ENCODE measurements at places on chromosomes 6 and 20.

GRCh38 chr6:85126485-85127167, 323.3 kb upstream of the NT5E start:
- DNase-seq: no peak

GRCh38 chr6:11706171-11706570, 72.4 kb downstream of the ADTRP start:
- DNase-seq: no peak

DNA sequence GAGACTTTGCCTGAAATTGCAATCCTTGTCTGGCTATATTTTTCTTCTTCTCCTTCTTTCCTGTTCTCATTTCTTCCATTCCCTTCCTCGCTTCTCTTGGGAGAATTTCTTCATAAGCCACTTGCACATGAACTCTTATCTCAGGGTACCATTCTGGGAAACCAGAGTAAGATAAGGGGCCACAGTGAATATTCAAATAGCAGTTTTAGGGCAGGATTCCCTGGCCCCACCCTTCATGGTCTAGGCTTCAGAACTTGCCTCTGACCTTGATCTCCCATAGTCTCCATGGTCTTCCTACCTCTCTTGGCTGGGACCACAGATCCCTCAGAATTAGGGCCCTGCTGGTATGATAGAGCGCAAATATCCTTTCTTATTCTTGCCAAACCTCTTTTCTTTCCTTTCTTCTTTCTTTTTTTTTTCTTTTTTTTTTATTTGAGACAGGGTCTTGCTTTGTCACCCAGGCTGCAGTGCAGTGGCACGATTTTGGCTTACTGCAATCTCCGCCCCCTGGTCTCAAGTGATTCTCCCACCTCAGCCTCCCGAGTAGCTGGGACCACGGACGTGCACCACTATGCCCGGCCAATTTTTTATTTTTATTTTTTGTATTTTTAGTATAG, 123.0 kb upstream of the CITED2 start:
- no peak for DNase-seq

GRCh38 chr6:2426561-2427340, 181.3 kb upstream of the GMDS start:
- no peak for DNase-seq

GRCh38 chr6:139777202-139777970, 402.9 kb upstream of the CITED2 start:
- no peak for DNase-seq

GRCh38 chr6:11258260-11259237, 26.1 kb upstream of the NEDD9 start:
- DNase-seq: no peak

DNA sequence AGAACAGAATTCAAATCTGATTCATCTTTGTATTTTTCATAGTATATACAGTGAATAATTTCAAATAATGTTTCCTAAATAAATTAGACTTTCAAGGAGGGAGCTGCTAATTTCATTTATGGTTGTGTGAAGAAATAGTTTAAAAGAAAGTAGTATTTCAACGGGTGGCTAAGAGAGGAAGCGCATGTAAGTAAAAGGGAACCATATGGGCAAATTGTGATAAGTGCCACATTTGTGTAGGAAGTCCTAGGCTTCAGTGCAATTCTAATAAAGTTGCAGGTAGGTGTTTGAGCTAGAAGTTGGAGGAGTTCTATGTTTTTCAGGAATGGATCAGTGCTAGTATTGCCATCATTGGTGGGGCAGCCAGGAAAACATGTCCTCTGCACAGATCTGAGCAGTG, 178.8 kb upstream of the PRDM1 start:
- no peak for DNase-seq

DNA sequence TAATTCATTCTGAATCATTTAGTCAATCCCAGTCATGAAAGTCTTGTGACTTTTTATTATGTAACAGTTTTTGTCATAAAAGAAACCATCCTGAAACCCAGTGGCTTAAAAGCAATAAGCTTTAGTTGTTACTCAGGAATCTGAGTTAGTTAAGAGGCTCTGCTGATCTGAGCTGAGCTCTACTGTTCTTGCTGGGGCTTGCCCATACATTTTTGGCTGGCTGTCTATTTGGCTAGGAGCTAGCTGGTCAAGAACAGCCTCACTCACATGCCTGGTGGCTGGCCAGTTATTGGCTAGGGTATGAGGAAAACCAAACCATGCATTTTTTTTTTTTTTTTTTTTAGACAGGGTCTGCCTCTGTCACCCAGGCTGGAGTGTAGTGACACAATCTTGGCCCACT, 10.6 kb downstream of the TCF21 start:
- DNase-seq: no peak

- peak; percentile 67 for DNase-seq
These were observed 8.7 kb upstream of the CCR6 start for GRCh38 chr6:167113935-167114910.

DNA sequence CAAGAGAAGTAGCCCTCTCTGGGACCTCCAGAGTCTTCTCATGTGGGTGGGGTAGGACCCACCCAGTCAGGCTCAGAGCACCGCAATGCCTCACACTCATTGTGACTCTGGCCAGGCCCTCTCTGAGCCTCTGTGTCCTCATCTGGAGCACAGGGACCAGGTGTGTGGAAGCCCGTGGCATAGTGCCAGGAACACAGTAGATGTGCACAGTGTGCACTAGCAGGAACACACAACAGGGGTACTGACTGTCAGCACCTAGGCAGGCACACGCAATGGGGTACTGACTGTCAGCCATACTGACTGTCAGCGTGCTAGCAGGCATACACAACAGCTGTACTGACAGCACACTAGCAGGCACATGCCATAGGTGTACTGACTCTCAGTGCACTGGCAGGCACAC, 2.0 kb upstream of the STMN3 start:
- DNase-seq: no peak

- no peak for DNase-seq
These were observed 28.8 kb downstream of the CPXM1 start for GRCh38 chr20:2771631-2772080.

GRCh38 chr6:3413592-3413991, 43.3 kb downstream of the SLC22A23 start:
- DNase-seq: no peak

DNA sequence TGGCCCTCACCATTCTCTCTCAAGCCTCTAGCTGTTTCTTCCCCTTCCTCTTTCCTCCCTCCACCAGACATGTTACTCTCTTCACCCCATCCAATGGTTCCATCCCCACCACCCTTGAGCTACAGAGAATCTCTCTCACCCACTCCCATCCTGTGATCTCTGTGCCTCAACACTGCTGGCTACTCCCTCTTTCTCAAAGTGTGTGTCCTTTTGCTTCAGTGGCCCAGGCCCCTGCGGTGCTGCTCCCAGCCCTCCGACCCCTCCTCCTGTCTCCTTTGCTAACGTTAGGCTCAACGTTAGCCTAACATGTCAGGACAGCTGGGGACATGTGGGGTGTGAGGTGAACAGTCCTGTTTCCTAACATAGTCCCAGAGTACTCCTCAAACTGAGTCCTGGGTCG, 5.9 kb downstream of the NELFE start:
- no peak for DNase-seq

GRCh38 chr6:4029687-4030086, 49.2 kb downstream of the FAM217A start:
- DNase-seq: no peak

DNA sequence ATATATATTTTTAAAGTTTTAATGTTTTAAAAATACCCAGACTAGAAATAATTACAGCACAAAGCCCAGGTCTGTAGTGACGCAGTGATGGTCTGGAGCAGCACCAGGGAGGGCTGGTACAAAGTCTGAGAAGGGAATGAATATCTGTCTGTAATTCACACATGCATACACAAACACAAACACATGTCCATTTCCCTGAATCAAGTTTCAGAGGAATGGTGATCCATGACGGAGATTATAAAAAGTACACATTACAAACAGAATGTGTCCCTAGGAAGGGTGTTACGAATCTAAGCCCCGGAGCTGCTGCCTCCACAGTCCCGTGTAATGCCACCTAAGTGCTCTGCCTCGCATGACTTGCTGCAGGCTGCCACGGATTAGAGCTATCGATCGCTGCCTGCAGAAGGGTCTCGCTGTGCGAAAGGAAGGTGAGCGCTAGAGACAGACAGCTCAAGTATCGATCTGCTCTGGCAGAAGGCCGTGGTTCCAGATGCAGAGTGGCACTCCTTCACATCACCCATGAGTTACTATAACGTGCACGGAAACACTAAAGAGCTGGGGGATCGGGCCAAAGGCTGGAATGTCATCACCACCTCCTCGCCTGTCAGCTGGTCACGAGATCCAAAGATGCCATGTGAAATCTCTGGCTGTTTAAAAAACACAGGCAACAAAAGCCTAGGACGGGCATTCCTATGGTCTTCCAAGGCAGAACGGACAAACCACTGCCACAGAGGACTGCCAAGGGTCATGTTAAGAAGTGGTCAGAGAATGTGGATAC, 87.1 kb downstream of the INSM1 start:
- no peak for DNase-seq

- DNase-seq: no peak
These were observed 1.6 kb upstream of the PCK1 start for GRCh38 chr20:57559289-57559634.

GRCh38 chr20:46070215-46070900, 19.4 kb downstream of the NCOA5 start:
- no peak for DNase-seq

GRCh38 chr6:8947900-8948299, 512.6 kb upstream of the SLC35B3 start:
- no peak for DNase-seq

GRCh38 chr6:39839445-39839844, 47.3 kb downstream of the DAAM2 start:
- no peak for DNase-seq

GRCh38 chr6:100001915-100002388, 7.9 kb upstream of the MCHR2 start:
- DNase-seq: no peak

DNA sequence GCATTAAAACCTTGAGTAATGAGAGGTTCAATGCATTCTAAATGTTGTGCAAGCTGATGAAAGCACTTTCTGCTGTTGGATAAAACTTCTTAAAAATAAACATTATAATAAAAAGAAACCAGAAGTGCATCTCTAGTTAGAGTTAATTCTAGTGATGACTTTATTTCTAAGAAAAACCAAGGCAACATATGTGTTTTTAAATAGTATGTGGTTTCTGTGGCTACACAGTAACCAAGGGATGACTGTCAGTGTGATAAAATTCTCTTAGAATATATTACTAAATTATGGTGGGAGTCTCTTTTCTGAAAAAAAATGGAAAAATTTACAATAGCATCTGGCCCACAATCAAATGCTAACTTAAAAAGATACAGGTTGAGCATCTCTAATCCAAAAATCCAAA, 117.0 kb downstream of the ME1 start:
- no peak for DNase-seq

DNA sequence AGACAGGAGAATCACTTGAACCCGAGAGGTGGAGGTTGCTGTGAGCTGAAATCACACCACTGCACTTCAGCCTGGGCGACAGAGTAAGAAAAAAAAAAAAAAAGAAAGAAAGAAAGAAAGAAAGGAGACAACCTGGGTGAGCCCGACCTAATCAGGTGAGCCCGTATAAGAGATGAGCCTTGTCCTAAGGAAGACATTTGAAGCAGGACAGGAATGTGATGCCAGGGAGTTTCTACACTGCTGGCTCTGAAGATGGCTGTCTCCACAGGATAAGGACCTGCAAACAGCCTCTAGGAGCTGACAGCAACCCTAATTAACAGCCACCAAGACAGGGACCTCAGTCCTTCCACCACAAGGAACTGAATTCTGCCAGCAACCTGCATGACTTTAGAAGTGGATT, 41.9 kb downstream of the NHLRC1 start:
- DNase-seq: no peak

- no peak for DNase-seq
These were observed 178.2 kb downstream of the SOX4 start for GRCh38 chr6:21771626-21772320.
